ENCODE measurements at places on chromosomes 3 and 15.
A peak's percentile ranks its signal among the peaks of the same experiment; 100 is the strongest.

- peak; percentile 27 for DNase-seq
These were observed 49.6 kb upstream of the ICE2 start for GRCh38 chr15:60528530-60528929.

DNA sequence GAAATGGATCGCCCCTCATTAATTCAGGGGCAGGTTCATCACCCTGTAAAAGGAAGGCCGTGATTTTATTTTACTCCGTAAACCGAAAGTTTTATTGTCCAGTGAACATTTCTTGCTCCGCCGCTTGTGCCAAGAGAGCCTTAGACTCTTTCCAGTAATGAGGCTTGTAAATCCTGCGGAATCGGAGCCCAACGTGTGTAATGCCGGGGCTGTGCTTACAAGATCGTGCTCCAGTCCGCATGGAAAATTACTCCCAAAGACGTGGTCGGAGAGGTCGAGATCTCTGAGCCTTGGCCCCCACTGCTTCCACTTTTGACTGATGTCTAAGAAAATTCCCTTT is 649 bp upstream of the PLOD2 start:
- DNase-seq: no peak

- peak; percentile 25 for DNase-seq
These were observed 24.0 kb upstream of the TEX9 start for GRCh38 chr15:56341201-56341600.

GRCh38 chr3:61239871-61240270 is 11.4 kb downstream of the FHIT start:
- DNase-seq: peak; percentile 26

- no peak for DNase-seq
These were observed 187.9 kb upstream of the ATP10A start for GRCh38 chr15:26050984-26051383.

All from RPMI7951 (cell line).